Activated CD4-positive, alpha-beta T cell treated with anti-CD3 and anti-CD28 coated beads, Interleukin-2, amount 50 U/mL, for 24 hours (primary cell): ENCODE measurements at places on chromosomes 11 and 22.

- no peak for DNase-seq
Observed at GRCh38 chr11:12149672-12150225, 39.4 kb downstream of the MICAL2 start.

- DNase-seq, result no peak
Observed at GRCh38 chr22:25357606-25358420, 138.4 kb downstream of the CRYBB2 start.

DNA sequence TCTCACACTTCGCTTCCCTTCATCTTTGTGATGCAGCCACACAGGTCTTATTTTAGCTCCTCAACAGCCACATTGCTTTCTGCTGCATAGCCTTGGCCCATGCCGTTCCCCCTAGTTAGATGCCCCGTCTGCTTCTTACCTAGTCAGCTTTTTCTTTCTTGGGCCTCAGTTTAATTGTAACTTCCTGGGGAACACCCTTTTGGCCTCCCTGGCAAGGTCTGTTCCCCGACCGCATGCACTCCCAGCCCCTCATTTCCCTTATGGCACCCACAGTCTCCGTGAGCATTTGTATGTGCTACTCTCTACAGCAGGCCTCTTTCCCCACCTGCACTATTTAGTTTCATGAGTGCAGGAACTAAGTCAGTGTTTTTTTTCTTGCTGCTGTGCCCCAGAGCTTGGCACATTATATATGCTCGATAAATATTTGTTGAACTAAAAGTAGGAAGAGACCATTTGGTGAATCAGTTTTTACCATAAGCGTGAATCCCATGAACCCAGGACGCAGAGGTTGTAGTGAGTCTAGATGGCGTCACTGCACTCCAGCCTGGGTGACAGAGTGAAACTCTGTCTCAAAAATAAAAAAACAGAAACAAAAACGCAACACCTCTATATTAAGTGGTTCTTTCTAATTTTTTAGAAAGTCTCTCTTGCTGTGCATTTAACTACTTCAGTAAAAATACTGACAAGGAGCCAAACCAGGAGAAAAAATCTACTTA, 38.5 kb downstream of the TNRC6B start:
- no peak for DNase-seq

DNA sequence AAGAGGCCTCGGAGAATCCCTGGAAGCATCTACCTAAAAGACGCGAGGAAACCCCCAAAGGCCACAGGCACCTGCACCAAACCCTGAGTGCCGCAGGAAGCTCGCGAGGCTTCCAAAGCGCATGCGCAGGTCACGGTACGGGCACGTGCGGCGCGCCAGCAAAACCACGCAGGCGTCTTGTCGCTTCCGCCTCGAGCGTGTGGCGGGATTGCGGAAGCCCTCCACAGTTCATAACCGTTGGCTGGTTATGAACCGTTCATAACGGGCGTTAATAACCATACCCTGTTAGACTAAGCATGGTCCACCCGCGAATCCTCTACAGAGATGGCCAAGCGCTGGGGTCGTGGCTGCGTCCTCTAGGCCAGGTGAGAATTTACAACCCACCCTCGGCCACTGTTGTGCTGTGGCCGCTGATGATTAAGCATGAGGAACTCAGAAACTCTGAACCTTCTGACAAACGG, 46.4 kb downstream of the MORC2 start:
- peak; percentile 79 for DNase-seq

DNA sequence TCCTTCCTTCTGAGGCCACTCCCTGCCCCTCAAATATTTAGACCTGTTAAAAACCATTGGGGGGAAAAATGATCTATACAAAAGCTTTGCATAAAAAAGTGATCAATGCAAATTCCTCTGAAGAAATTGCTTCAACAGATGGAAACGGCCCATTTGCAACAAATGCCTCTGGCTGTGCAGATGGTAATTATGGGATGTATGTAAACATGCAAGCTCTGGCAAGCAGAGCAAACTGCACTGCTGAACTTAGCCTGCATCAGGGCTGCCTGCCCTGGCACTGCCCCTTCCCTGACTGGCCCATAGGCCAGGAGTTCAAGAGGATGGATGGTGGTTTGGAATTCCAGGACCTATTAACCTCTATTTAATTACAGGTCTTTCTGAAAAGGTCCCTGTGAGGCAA, 388.7 kb downstream of the MIAT start:
- no peak for DNase-seq

DNA sequence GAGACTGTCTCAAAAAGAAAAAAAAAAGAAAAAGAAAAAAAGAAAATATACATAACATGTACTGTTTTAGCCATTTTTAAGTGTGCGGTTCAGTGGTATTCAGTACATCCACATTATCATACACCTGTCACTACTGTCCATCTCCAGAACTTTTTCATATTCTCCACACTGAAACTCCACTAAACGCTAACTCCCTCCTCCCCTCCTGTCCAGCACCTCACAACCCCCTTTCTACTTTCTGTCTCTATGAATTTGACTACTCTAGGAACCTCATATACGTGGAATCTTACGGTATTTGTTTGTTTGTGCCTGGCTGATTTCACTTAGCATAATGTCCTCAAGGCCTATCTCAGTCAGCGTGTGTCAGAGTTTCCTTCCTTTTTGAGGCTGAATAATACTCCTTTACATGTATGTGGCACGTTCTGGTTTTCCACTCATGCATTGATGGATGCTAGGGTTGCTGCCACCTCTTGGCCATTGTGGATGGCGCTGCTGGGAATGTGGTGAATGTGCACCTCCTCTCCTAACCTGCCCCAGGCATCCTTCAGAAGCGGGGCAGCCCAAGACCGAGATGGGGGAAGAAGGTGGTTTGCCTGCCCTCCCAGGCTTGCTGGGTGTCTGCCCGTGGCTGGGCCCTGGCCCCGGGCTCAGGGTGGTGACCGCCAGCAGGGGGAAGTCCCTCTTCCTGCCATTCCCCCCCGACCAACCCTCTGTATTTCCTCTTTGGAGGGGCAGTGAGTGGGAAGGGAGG, 60.5 kb downstream of the BCR start:
- DNase-seq, result peak; percentile 35

- no peak for DNase-seq
Observed at GRCh38 chr11:61057615-61058014, 44.7 kb upstream of the CD5 start.

DNA sequence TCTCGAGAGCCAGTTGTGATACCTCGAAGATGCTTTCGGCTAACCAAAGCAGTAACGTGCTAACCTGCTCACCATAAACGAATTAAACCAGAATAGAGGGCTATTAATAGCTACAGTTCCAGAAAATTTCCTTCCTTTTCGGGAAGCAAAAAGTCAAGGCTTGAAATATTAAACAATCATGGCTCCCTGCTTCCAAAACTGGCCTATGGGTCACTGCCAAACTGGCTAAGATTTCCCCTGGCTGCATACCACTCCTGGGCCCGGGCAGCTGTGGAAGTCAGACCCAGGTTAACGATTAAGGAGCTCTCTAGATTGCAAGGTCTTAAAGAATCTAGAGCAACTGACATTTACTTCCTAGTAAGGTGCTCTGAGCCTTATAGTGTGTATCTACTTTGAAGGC, 1.7 kb downstream of the AMOTL1 start:
- no peak for DNase-seq

GRCh38 chr22:26536056-26536761, 23.9 kb upstream of the TFIP11 start:
- no peak for DNase-seq

DNA sequence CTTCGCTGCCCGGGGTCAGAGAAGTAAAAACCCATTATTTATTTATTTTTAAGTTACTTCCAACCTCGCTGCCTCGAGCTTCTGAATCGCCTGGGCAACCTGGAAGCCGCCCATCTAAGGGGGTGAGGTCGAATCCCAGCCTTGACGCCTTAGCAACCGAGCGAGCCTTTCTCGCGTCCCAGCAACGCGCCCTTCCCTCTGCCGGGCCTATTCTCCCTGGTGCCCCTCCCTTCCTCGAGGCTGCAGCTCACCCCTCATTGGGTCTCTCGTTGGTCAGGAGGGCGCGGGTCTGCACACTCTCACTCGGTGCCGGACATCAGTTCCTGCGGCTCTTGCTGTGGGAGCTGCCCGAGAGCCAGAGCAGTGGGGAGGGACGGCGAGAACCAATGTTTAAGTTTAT, at the start of gene CCDC81:
TSS of gene CCDC81 (plus strand) at position 302 of the 400 bp plus-strand sequence. CDS start 277 bp downstream, outside the sequence.
- no peak for DNase-seq

GRCh38 chr11:58495906-58496305, 12.0 kb downstream of the OR5B21 start:
- DNase-seq, result no peak

DNA sequence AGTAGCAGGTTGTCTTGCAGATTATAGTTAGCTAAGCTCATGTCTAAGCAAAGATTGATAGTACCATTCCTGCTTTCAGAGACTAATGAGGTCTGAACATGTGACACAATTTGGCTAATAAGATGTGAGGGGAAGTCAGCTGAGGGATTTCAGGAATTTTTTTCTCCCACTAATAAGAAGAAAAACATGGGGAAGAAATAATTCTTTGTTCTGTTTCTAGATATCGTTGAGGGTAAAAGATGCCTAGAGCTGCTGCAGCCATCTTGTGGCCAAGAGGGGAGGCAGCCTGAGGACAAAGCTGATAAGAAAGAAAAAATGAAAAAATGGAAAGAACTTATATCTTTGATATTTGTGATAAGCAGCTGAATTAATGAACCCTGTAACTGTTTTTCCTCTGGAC, 1334.4 kb downstream of the LRRC4C start:
- no peak for DNase-seq

DNA sequence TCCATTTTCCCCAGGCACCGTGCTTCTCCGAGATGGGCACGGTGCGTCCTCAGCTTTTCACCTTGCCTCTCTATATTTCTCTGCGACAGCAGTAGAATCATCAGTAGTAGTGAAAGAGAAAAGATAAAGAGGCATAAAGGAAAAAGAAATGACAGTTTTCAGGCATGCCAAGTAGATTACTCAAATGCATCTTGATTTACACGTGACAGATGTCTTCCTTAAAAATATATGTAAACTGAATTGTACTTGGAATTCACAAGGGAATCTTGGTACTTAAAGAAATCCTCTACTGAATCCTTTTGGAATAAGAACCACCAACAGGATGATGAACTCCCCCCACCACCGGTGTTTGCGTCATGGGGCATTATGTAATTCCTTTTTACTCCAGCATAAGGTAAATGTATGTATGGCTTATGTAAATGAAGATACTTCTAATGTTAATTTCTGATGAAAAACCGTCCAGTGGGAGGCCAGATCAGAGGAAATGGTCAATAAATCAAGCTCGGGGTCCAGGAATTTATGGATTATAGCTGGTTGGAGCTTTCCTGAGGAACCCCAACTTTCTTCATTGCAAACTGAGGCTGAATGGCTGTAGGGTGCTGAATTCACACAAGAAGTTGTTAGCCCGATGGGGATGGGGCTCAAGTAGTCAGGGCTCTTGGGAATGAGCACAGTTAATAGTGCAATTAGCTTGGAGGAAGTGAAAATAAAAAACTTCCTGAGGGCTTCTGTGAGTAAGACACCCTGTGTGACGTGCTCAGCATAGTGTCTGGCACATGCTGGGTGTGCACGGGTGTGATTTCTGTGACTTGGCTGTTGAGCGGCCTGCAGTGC, 630.4 kb downstream of the OPCML start:
- no peak for DNase-seq

DNA sequence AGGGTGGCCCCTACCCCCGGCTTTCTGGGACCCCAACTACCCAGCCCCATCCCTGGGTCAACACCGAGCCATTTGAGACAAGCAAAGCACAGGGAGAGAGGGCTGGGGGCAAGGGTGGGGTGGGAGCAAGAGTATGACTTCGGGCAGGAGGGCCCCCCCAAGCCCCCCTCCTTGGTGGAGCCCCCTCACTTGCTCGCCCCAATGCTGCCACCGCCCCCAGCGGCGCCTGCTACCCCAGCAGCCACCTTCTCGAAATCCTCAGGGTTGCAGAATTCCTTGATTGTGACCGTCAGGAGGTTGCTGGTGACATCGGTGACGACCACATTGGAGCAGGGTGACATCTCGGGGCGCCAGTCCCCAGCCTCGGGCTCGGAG, 6.0 kb downstream of the CBX6 start:
- DNase-seq, result no peak
